Stimulated activated CD4-positive, alpha-beta T cell treated with anti-CD3 and anti-CD28 coated beads, TNF-alpha, amount 100 ng/mL, for 4 hours (primary cell): ENCODE measurements at places on chromosomes 4 and X.

GRCh38 chrX:122055979-122056715, 1008.7 kb downstream of the GLUD2 start:
- no peak for DNase-seq

DNA sequence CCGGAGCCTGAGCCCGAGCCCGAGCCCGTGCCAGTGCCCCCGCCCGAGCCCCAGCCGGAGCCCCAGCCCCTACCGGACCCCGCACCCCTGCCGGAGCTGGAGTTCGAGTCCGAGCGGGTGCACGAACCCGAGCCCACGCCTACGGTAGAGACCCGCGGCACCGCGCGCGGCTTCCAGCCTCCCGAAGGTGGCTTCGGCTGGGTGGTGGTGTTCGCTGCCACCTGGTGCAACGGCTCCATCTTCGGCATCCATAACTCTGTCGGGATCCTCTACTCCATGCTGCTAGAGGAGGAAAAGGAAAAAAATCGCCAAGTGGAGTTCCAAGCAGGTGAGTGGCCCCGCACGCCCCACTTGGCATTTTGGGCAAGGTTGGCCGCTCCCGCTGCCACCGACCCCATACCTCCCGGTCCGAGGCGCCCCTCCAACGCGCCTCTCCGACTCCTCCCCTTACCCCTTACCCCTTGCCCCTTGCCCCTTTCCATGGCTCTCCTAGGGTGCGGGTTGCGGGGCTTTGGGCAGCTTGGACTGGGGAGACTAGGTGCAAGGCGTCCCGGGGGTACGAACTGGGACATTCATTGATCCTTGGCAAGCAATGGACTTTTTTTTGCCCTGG, 553 bp downstream of the SLC16A2 start:
- DNase-seq = no peak

- no peak for DNase-seq
Observed at GRCh38 chrX:30864383-30864785, 24.7 kb downstream of the TAB3 start.

DNA sequence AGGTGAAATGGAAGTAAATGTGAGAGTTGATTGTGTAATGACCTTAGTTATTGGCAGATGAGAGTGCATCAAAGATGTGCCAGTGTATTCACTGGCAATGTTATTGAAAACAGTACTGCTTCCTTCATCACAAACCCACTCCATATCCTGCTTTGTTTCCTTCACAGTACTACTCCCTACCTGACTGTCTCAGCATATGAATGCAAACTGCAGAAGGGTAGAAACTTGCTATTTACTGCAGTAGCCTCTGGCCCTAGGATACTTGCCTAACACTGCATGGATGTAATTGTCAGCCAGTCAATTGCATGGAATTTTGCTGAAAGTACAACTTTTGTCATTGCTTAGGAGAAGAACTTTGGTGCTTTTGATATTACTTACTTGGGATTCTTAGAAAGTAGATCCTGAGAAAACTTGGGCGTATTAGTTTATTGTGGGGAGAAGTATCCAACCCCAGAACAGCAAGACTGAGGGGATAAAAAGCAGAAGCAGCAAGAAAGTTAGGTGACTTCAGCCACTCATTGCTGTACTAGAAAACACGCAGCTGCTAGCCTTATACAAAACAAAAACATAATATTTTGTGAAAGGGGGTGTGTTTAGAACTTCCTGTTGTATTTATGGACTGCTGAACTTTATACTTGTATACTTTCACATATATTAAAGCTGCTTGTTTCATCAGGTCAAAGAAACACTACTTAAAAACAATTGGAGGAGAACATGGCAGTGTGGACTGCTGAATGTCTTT, 219.0 kb downstream of the CCNG2 start:
- DNase-seq = no peak

DNA sequence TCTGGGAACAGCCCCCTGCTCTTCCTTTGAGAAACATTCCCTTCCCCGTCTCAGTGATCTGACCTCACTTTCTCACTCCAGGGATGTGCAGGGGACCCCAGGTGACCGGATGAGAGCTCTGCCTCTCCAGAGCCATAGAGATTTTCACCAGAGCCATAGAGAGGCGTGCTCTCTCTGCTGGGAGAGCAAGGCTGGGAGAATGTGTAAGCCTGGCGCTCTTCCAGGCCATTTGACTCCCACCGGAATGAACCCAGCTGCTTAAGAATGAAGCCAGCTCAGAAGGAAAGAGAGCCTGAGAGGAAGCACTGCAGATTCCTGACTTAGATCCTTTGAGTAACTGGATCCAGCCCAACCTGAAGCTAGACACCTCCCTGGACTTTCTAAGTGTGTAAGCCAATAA, 106.4 kb downstream of the DHX15 start:
- no peak for DNase-seq

GRCh38 chr4:106320235-106320634, 3.9 kb downstream of the AIMP1 start:
- no peak for DNase-seq

- DNase-seq = no peak
Observed at GRCh38 chr4:136731025-136731424, 801.3 kb downstream of the PCDH18 start.

GRCh38 chr4:9964879-9965278, 56.4 kb downstream of the SLC2A9 start:
- DNase-seq = no peak

- no peak for DNase-seq
Observed at GRCh38 chrX:71909956-71910355, 689 bp upstream of the NHSL2 start.

GRCh38 chr4:114435116-114435515, 163.5 kb upstream of the UGT8 start:
- DNase-seq = no peak

GRCh38 chr4:26088433-26088928, 174.5 kb downstream of the SMIM20 start:
- DNase-seq = no peak

DNA sequence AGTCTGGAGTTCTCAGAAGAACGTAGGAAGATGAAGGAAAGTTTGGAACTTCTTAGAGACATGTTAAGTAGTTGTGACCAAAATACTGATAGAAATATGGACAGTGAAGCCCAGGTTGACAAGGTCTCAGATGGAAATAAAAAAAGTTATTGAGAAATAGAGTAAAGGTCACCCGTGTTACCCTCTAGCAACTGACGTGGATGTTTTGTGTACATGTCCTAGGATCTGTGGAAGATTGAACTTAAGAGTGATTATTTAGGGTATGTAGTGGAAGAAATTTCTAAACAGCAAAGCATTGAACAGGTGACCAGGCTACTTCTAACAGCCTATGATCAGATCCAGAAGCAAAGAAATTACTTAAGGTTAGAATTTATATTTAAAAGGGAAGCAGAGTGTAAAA, 1020.4 kb downstream of the FSTL5 start:
- no peak for DNase-seq

DNA sequence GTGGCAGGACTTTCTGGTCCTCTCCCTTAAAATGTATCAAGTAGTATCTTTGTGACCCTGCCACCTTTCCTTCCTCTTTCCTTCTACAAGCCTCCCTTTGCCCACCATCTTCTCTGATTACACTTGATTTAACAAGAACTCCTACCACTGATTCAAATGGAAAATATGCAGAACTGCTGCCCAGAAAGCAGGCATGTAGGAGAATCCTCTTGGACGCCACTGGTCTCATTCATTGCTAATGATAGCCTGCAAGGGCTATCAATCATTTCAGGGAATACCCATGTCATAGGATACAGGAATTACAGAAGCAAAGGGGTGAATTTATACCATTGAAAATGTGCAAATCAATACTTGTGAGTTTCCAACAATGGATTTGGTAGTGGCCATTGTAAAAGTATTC, 294.6 kb upstream of the NRK start:
- DNase-seq = no peak

- DNase-seq = no peak
Observed at GRCh38 chrX:19183761-19184477, 61.7 kb upstream of the ADGRG2 start.

GRCh38 chrX:22634083-22634482, 361.4 kb downstream of the CBLL2 start:
- no peak for DNase-seq

DNA sequence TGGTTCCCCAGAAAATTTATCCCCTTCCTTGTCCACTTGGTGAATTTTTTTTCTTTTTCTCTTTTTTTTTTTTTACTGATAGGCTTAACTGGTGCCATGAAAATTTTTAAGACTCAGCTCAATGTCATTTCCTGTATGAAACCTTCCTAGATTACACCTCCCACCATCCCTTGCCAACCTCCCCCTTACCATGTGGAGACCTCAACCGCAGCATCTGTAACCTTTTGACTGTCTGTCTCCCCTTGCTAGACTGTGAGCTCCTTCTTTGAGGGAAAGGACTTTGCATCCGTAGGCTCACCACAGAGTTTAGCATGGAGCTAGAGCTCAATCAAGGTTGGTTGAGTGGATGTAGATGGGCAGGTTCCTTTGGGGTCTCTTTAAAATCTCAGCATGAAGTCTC, 5.2 kb upstream of the PGRMC1 start:
- no peak for DNase-seq

- DNase-seq = no peak
Observed at GRCh38 chrX:44903830-44904530, 31.0 kb downstream of the KDM6A start.

- no peak for DNase-seq
Observed at GRCh38 chr4:176360446-176360845, 40.7 kb downstream of the SPCS3 start.

DNA sequence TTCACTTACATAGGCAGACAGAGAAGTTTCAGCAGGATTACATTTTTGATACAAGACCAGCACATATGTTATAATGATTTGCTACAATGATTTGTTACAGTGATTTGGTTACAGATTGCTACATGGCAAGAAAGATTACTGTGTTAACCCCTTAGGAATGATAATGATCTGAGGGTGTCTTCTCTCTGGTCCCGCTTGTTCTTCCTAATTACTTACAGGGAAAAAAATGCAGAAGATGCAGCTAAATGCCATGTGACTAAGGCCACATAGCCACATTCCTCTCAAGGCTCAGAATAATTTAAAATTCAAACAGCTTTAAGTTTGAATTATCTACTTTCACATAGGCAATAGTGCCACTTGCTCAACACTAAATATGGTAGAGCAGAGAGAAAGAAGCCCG, 9.7 kb upstream of the LAP3 start:
- DNase-seq = no peak

DNA sequence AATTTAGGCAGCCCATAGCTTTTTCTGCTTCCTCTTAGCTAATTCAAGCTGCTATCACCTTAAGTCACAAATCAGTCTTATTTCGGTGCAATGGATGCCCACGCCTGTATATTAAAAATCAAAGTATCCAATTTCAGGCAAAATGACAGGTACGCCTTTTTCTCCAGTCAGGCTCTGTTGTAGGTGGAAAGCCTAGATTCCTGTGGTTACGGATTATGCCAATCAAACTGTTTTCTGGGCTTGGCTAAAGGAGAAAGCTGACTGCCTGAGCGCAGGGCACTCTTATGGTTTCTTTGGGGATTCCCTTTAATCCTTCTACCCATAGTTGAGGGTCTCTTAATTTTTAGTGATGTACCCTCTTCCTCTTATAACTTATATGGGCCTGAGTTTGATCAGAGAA, 550.5 kb downstream of the PDHA2 start:
- no peak for DNase-seq

DNA sequence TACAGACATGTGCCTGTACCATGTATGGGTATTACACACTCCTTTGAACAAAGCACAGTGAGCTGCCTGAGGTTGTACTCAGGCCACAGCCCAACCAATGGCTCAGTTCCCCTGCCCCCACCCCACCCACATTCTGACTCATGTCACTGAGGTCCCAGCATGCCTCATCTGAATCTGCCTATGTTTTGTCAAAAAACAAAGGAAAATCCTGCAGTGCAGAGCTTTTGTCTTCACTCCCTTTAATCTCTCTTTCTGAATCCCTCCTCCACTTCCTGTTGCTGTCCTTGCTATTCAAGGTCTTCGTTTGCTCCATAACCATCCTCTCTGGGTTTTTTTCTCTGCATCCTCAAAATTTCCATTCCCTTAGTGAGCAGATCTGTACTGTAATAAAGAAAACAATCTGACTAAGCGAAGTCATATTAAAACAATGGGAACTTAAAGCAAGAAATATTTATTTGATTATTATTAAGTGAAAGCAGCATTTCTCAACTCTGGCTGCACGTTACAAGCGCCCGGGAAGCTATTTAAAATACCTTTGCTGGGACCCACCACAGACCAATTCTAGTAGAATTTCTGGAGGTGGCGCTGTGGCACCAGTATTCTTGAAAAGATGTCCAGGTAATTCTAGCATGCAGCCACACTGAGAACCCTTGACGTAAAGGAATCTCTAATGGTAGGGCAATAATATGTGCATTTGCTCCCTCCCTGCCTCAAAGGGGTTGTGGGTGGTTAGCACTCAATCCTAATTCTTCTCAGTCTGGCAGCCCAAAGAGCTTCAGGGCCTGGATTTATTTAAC, 8.7 kb downstream of the GUCY2F start:
- no peak for DNase-seq

DNA sequence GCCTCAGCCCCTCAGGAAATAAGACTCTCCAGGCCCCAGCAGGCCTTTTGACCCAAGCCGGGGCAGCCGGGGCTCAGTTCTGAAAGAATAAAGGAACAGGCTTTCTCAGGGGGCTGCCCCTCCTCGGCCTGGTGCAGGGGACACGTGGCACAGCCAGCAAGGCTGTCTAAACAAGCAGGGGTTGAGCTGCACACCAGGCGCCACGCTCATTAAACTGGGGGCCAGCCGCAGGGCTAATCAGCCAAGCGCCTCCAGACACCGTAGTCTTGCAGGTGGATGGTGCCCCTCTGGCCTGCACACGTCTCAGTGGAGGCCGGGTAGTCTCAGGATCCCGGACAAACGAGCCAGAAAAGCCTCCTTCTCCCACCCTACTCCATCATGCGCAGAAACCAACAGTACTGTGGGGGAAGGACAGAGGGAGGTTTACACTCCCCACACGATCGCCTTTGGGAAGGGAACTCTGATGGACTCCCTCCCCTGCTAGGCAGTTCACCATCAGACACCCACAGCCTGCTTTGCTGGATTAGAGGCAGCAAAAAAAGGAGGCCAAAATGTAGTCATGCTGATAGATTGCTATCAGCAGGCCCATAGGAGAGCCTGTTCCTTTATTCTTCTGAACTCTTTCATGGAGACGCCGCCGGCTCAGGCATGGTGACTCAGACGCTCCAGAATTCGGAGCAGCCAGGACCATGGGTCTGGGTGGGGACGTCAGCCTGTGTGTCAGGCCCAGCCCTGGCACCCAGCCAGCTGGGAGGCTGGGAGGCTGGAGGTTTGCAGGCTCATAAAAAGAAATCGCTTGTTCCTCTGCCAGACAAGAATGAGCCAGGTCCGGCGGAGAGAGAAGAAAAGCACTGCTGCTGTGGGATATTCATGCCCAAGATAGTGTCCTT, 342.4 kb downstream of the BCOR start:
- DNase-seq = no peak

DNA sequence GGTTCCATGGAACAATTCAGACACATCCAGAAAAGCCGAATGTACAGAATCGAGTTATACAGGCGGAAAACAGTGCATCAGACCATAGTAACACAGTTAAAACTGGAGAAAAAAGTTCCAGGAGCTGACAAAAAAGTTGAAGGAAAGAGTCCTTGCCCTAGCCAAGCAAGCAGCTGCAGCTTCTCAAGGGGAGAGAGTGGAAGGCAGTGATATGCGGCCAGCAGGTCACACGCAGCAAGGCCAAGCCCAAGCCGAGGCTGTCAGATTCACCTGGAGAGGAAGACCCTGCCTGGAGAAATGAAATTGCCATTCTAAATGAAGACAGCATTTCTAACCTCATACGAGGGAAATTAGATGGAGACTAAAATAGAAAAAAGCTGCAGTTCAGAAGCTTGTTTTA, 55.8 kb downstream of the RGS12 start:
- DNase-seq = no peak

GRCh38 chr4:124839786-124840390, 127.4 kb upstream of the ANKRD50 start:
- DNase-seq = no peak

GRCh38 chr4:26611885-26612284, 28.0 kb downstream of the TBC1D19 start:
- no peak for DNase-seq
